ENCODE measurements at places on chromosomes 12 and 14. TPM values are rescaled to one million over a fixed set of nuclear protein-coding genes. Genes with fewer than 3 reads are reported as not detected.
A peak's percentile ranks its signal among the peaks of the same experiment; 100 is the strongest.

DNA sequence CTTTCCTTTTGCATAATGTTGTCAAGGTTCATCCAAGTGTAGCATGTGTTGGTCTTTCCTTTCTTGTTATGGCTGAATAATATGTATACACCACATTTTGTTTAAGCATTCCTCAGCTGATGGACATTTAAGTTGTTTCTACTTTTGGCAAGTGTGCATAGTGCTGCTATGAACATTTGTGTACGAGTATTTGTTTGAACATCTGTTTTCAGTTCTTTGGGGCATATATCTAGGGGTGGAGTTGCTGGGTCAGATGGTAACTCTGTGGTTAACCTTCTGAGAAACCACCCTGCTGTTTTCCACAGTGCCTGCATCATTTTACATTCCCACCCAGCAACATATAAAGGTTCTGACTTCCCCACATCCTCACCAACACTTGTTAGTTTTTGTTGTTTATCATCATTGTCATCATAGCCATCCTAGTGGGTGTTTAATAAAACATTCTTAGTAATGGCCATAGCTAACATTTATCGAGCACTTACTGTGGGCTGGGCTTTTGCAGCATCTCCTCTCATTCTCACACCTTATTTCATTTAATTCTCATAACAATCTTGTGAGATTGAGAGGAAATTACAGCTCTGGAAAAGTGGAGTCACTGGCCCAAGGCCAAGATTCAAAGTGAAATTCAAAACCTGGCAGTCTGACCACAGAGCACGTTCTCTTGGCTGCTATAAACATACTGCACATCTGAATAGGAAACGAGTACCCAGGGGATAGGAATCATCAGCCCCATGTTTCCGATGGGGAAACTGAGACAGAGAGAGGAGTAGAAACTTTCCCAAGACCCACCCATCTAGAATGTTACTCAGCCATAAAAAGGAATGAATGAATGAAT, 193.6 kb downstream of the KSR2 start:
- H3K36me3 ChIP-seq = no peaks in the 10 kb centered on the region
- DNase-seq = no peak
- H3K27me3 ChIP-seq = no peaks in the 10 kb centered on the region

DNA sequence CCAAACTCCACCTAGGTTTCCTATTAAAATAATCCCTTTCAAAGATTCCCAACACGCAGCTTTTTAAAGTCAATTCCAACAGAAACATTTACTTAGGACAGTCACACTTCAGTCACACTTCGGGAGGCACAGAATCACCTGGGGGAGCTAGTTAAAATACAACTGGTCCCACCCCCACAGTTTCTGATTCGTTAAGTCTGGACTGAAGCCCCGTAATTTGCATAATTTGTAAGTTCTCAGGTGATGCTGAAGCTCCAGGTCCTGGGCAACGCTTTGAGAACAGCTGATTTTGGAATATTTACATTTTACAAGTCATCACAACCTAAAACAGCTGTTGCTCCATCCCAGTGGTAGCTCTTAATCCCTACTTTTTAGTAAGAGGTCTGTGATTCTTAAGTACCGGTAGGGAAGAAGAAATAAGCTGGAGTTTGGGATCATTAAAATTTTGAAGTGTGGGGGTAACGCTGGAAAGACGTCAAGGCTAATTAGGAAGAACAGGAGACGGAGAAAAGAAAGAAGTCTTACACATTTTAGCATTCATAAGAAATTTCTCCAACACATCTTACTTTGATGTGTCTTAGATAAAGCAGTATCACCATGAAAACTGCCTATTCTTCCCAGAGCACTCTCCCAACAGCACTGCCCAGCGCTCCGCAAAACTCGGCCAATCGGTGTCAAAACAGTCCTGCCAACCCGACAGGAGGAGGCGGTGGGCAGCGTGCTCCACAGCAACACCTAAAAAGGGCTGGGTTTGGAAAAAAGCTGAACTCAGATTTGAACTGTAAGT, 1.1 kb downstream of the IPO8 start:
- DNase-seq = no peak
- peak overlapping the region; percentile 91 for H3K4me3 ChIP-seq
- peak overlapping the region; percentile 73 for H3K27ac ChIP-seq
- H3K4me1 ChIP-seq = peaks cover 30% of the 10 kb centered on the region
- H3K27me3 ChIP-seq = peaks cover 8% of the 10 kb centered on the region
- peaks cover 8% of the 10 kb centered on the region for H3K36me3 ChIP-seq

GRCh38 chr14:70645892-70646291, 4.2 kb downstream of the TTC9 start:
- H3K27me3 ChIP-seq = no peaks in the 10 kb centered on the region
- DNase-seq = no peak
- peak overlapping the region; percentile 63 for H3K27ac ChIP-seq
- H3K4me3 ChIP-seq = no peak overlapping the region
- peaks cover 38% of the 10 kb centered on the region for H3K36me3 ChIP-seq

DNA sequence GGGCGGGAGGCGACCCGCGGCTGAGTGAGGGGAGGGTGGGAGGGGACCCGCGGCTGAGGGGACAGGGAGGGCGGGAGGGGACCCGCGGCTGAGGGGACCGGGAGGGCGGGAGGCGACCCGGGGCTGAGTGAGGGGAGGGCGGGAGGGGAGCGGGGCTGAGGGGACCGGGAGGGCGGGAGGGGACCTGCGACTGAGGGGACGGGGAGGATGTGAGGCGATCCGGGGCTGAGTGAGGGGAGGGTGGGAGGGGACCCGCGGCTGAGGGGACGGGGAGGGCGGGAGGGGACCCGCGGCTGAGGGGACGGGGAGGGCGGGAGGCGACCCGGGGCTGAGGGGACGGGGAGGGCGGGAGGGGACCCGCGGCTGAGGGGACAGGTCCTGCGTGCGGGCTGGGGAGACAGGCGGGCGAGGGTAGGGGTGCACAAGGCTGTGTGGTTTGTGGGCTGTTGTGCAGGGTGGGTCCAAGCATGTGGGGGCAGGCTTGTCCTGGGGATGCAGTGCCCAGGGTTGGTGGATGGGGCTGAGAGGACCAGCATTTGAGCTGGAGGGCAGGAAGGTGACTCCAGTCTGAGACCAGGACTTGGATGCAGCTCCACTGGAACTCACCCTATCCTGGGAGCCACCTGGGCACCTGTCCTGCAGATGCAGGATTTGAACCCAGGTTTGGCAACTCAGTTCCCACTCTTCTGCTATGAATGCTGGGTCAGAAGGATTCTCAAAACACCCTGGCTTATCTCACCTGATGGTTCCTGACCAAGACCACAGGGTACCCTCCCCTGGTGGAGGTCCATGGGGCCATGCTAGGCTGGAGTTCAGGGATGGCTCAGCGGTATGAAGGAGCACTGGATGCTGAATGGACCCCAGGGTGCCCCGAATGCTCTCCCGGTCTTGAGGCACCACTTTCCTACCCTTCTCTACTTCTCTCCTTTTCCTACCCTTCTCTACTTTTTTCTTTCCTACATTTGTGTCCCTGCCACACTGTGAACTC, 9.4 kb downstream of the PLD4 start:
- H3K27me3 ChIP-seq = peaks cover 21% of the 10 kb centered on the region
- H3K36me3 ChIP-seq = no peaks in the 10 kb centered on the region
- H3K4me1 ChIP-seq = peaks cover 2% of the 10 kb centered on the region

The KLRB1 gene
- total RNA-seq = not detected

DNA sequence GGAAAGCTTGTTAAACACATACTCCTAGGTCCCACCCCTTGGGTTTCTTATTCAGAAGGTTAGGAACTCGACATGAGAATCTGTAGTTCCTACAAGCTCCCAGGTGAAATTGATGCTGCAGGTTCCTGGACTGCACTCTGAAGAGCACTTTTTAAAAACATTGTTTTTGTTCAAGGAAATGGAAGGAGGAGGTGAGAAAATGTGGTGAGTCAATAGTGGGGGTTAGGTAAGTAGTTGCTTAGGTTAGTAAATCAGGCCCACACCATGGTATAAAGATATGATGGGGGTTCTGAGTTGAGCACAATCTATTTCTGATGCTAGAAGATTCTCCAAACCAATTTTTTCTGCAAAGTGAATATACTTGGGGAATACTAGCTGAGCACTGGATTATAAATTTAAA, 450.3 kb downstream of the CCDC91 start:
- H3K27ac ChIP-seq = no peak overlapping the region
- no peak for DNase-seq
- H3K27me3 ChIP-seq = no peaks in the 10 kb centered on the region
- H3K36me3 ChIP-seq = no peaks in the 10 kb centered on the region
- no peaks in the 10 kb centered on the region for H3K4me1 ChIP-seq
- H3K4me3 ChIP-seq = no peak overlapping the region

The KRT71 gene
- not detected for total RNA-seq

GRCh38 chr12:120048263-120048662, 59.2 kb downstream of the BICDL1 start:
- no peak overlapping the region for H3K27ac ChIP-seq
- no peak for DNase-seq
- H3K27me3 ChIP-seq = no peaks in the 10 kb centered on the region
- peaks cover 27% of the 10 kb centered on the region for H3K4me1 ChIP-seq

Measured in activated T-helper 2 cell treated with anti-CD3 and anti-CD28 coated beads, Interferon-gamma antibody, Interleukin-2, Interleukin-4, amounts not matched to agents 10 μg/mL and 5 μg/mL and 100 μg/mL, durations not matched to agents 14 hours and 24 hours and 36 hours (primary cell).